ENCODE measurements at places on chromosomes 2 and 18.

DNA sequence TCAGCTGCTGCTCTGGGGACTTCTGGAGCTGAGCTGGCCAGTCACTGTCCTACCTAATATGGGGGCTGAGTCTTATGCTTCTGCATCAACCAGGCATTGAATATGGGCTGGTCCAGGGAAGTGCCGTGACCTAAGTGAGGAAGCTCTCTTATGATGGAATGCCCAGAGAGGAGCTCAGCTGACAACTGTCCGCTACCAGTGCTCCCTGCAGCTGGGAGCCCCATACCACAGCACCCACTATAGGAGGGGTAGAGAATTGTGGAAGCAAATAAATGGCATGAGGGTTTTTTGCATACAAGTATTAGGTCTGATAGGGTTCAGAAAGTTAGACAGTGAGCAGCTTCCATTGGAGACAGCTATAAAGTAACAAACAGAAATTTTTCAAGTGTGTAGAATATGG is 4.5 kb downstream of the TIMM21 start:
- no peak for DNase-seq

DNA sequence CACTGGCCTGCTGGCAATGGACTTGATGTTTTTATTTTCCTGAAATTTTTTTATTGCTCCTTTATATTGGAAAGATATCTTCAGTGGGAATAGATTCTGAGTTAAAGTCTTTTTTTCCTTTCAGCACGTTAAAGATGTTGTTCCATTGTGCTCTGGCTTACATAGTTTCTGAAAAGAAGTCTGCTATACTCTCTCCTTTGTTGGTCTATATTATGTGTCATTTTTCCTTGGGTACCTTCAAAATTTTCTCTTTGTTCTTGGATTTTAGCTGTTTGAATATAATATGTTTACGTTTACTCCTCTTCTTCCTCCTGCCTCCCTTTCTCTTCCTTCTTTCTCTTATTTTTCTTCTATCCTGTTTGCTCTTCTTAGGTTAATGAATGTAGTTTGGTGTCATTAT is 105.5 kb downstream of the CAPN13 start:
- no peak for DNase-seq

DNA sequence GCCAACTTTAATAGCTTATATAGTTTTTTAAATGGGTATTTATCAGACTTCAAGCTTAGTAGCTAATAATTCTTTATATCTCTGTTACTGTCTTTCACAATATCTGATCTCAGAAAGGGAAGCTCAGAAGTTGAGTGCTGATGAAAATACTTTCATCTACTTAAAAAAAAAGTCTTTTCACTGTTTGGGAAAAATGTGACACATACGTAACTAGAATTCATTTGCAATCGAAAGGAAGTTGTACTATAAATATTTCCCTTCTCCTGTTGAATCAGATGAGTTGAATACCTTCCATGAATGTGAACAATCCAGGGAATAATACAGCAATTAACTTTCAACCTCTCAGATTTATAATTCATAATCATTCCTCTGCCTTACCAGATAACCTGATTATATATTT is 811 bp upstream of the SCG2 start:
- DNase-seq: no peak

GRCh38 chr2:175366815-175367214 is 185.3 kb upstream of the ATP5MC3 start:
- no peak for DNase-seq

DNA sequence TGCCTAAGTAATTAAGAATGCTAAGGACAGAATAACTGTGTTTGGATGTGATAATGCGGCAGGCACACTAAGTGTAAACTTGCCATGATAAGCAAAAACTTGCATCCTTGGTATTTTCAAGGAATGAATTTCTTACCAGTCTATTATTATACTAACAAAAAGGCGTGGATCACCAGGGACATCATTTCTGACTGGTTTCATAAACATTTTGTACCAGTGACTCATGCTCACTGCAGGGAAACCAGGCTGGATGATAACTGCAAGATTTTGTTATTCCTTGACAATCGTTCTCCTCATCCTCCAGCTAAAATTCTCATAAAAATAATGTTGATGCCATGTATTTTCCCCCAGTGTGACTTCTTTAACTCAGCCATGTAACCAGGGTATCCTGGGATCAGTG is 289.5 kb downstream of the CDCA7 start:
- no peak for DNase-seq

GRCh38 chr18:62102221-62102620 is 84.6 kb downstream of the PIGN start:
- DNase-seq: no peak

GRCh38 chr18:9124824-9125223 is 11.8 kb upstream of the ANKRD12 start:
- no peak for DNase-seq

DNA sequence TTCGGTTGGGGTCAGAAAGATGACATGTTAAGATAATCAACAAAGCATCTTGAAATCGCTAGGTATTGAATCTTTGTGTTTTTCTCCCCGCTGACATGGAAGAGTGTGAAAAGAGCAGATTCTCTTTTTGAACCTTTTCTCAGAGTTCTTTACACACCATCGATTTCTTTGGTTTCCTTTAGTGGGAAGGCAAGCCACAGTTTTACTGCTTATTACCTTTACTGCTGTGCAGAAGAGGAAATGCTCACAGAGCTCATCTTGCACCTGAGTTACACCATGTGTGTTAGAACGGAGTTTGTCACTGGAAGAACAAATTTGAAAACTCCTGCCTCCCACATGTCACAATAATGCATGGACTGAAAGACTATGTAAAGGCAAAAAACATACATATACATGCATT is 45.3 kb upstream of the PDK1 start:
- no peak for DNase-seq

DNA sequence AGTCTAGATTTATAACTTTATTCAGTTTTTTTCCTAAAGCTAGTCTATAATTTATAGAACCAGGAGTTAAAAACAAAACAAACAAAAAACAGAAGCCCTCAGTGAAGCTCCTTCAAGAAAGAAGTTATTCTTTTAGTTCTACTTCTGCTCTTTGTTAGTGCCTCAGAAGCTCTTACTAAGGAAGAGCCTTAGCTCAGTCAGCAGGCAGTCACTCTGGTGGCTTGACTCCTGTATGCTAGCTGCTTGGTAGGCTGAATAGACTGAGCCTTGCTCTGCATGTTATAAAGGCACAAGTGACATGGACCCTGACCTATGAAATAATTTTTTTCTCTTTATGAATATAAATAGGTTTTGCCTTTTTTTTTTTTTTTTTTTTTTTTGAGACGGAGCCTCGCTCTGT is 24.8 kb downstream of the NCOA1 start:
- no peak for DNase-seq

- no peak for DNase-seq
Observed at GRCh38 chr2:67840460-67841068, 222.2 kb downstream of the C1D start.

DNA sequence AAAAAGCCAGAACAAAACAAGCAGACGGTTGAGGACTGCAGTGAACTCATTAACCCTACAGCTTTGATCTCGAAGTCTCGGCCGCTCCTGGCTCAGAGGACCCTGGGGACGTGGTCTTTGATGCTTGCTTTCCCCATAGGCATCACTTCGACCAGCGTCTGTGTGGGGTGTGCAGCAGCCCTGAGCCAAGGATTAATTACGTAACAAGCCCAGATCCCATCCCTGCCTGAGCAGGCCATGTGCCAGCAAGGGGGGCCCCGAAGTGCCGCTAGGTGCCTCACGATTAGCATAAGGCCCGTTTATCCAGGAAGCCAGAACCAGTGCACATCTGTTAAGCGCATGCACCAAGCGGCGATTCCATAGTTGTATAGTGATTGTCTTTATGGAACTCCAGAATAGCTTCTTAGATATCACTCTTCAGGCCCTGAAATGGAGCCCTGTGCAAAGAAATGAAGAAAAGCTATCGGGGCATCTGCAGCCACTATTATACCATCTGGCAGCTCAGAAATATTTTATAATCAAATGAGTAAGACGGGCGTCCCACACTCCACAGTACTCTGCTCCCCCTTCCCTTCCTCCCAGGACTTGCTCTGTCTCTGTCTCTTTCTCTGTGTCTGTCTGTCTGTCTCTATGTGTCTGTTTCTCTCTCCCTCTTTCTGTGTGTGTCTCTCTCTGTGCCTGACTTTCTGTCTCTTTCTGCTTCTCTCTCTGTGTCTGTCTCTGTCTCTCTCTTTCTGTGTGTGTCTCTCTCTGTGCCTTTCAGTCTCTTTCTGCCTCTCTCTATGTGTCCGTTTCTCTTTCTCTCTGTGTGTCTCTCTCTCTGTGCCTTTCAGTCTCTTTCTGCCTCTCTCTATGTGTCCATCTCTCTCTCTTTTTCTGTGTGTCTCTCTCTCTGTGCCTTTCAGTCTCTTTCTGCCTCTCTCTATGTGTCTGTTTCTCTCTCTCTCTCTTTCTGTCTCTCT is 41.7 kb downstream of the HPCAL1 start:
- no peak for DNase-seq

GRCh38 chr2:156935616-156936015 is 321.9 kb upstream of the GALNT5 start:
- DNase-seq: no peak

DNA sequence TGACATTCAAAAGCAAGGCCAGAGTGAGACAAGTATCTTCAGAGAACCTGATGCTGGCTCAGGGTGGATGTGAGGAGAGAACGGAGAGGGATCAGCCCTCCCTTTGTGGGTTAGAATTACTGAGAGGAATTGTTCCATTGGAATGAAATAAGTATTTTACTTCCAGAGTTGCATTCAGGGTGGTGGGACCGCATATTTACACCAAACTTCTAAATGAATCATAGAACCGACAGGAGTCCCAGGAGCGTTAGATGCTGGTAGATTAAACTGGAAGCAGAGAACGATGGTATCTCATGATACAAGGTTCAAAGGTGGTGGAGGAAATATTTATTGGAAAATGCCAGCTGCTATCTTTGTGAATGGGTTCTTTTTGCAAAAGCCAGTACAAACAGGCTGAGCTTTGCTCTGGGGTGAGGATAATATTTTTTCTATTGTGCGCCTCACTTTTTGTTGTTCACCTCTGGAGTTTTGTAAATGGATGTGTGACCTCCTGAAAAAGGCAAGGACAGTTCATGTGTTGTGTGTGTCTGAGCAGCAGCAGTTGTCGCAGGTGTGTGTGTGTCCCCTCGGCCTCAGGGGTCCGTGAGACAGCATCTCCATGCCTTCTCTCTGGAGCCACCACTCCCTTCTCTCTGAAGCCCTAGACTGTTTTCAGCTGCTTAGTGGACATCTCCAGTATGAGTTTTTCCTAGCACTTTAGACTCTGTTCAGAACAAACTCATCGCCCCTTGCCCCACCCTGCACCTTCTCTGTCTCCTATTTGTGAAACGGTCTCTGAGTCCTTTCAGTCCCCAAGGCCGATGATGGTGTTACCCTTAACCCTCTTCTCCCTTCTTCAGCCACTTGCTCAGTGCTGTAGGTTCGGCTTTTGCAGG is 17.8 kb downstream of the MTCL1 start:
- DNase-seq: no peak

GRCh38 chr2:159793326-159793725 is 4.7 kb downstream of the CD302 start:
- DNase-seq: no peak

GRCh38 chr2:52365946-52366345 is 1334.0 kb upstream of the NRXN1 start:
- no peak for DNase-seq

GRCh38 chr2:223526106-223526505 is 76.1 kb downstream of the SCG2 start:
- DNase-seq: no peak

DNA sequence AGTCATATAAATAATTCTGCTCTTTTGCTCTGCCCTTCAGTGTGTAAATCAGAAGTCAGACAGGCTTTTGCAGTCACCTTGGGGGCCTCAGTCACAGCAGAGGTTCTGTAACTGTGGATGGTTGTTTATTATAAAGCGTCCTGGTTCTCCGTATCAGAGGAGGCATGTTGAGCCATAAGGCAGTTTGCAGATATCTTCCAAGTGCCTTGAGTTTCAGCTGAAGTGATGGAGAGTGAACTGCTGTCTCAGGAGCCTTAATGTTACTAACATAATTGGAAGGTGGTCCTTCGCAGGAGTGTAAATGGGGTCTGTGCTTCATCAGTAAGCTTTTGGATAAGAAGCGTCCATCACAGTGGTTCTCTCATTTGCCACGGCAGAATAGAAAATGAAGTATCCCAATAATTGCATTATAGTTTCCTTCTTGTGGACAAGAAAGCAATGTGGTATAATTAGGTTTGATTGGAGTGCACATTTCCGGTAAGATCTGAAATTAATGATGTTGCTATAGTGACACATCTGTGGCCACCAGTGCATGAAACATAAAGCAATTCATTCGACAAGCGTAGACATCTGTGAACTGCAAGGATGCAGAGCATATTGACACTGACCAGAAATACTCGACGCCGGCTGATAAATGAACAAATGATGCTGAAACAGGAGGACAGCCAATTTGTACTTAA is 112.5 kb upstream of the NFATC1 start:
- DNase-seq: no peak

DNA sequence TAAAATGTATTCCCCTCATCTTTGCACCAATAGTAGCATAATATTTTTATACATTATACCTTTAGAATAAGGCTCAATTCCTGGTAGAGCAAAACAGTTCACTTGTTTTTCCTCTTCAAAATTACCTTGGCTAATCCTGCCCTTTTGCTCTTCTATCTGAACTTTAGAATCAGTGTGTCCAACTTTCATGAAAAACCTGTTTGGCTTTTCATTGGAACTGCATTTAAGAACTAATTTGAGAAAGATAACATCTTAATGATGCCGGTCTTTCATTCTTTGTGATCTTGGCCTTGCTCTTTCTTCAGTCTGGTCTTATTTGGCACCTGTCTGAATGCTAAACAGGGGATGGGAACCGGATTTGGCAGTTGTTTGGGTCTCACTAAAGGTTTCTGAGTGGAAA is 112.9 kb upstream of the CD302 start:
- no peak for DNase-seq

DNA sequence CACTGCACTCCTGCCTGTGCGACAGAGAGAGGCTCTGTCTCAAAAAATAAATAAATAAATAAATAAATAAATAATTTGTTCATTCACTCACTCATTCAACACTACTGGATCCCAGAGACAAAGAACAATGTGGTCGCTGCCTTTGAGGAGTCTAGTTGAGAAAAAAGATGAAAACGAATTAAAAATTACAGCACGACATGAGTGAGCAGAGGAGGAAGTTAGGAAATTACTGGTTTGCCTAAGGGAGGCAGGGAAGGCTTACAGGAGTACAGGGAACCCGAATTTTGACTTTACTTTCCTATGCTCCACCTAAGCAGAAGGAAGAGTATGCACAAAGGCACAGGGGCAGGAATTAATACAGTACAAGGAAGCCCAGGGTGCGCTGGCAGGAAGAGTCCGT is 4.2 kb upstream of the KCMF1 start:
- no peak for DNase-seq

DNA sequence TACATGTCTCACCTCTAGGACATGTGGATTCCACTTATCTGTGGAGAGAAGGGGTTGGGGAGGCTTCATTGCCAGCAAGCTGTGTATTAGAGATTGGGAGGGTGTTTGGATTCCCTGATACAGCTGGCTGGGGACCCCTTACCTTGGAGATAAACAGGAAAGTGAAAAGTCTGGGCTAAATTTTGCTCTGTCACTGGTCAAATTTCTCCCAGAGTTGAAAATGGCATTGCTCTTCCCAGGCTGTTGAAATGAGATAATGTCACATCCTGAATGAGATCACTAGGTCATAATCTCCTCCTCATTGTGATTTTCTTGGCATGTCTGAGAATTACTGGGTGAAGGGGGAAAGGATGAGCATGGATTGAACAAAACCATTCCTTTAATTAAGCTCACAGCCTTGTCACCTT is 265.0 kb upstream of the PARD3B start:
- no peak for DNase-seq
